ENCODE measurements at places on chromosomes 16 and 17.
A peak's percentile ranks its signal among the peaks of the same experiment; 100 is the strongest.

GRCh38 chr16:81956213-81956948 is 54.9 kb downstream of the SDR42E1 start:
- no peak for DNase-seq

DNA sequence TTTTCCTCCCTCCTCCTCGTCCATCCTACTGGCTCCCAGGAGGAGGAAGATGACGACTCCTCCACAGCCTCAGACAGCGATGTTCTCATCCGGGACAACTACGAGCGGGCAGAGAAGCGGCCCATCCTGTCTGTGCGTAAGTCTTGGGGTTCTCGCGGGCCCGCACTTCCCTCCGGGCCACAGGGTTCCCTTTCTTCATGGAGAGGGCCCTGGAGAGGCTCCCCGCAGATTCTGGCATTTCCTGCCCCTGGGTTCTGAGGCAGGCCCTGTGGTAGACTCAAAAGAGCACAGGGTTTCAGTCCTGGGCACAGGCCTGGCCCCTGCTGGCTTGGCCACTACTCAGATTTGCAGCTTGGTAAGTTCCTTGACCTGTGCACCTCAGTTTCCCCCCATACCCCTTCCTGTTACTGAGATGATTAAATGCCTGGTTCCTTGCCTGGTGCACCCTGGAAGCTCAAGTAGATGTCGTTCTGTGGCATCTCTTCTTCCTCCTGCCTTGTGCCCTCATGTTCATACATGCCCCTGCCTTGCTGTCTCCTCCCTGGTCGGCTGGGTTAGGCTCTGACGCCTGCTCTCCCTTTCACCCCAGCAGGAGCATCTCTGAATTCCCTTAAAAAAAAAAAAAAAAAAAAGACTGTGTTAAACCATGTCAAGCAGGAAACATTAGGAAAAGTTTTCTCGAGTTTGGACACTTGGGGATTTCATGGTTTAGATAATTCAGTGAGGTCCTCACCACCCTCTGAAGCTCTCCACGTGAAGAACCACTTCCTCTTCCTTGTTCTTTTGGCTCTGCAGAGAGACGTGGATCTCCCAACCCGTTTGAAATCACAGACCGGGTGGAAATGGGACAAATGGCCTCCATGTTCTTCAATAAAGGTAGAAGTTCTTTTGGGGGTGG is 14.3 kb upstream of the NAT9 start:
- DNase-seq, result no peak

DNA sequence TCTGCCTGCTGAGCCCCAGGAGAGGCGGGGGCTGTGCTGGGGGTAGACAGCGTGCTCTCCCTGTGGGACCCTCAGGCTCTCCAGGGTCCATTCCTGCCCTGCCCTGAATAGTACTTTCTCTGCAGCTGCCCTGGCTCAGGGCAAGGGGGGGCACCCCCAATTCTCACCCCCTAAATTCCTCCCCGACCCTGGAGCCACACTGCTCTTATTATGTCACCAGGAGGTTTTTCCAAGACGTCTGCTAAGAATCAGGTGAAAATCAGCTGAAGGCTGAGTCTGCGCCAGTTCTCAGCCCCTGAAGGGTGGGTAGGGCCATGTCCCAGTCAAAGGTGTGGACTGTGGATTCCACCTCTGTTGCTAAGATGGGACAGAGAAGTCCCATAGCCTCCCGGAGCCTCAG is 49.9 kb upstream of the MAP3K14 start:
- no peak for DNase-seq

- DNase-seq, result peak; percentile 84
These were observed 116.0 kb downstream of the SOCS1 start for GRCh38 chr16:11140098-11140375.

GRCh38 chr17:9206410-9206703 is 185.0 kb downstream of the NTN1 start:
- no peak for DNase-seq

DNA sequence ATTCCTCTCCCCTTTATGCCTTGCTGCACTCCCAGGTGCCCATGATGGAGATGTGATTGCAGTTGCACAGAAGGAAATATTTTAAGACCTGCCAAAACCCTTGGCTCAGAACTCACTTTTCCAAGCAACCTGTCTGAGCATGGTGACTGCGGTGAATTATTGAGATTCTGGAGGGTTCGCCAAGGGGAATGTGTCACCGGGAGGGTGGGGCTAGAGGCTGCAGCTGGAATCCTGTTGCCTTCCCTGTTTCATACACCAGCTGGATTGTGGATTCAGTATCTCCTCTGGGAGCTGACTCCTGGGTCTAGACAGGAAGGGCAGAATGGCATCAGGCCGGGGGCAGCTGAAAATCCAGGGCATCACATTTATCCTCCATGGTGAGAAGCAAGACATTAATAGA is 527.2 kb downstream of the TMEM114 start:
- DNase-seq, result no peak

DNA sequence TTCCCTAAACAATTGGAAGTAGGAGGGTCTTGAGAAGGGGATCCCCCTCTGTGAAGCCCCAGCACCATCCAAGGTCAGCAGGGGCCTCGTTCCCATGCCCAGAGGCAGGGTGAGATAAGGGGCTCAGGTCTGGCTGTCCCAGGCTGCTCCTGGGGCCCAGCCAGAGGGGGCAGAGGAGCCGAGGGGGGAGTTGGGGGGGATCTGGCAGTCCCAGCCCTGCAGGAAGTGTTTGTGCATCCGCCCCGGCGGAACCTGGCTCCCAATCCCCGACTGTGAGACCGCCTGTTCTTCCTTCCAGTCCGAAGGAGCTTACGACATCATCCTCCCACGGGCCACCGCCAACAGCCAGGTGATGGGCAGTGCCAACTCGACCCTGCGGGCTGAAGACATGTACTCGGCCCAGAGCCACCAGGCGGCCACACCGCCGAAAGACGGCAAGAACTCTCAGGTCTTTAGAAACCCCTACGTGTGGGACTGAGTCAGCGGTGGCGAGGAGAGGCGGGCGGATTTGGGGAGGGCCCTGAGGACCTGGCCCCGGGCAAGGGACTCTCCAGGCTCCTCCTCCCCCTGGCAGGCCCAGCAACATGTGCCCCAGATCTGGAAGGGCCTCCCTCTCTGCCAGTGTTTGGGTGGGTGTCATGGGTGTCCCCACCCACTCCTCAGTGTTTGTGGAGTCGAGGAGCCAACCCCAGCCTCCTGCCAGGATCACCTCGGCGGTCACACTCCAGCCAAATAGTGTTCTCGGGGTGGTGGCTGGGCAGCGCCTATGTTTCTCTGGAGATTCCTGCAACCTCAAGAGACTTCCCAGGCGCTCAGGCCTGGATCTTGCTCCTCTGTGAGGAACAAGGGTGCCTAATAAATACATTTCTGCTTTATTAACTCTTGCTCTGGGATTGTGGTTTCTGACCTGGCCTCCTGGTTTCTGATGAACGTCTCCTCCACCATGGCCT is 14.9 kb downstream of the GPRC5C start:
- DNase-seq, result peak; percentile 22

DNA sequence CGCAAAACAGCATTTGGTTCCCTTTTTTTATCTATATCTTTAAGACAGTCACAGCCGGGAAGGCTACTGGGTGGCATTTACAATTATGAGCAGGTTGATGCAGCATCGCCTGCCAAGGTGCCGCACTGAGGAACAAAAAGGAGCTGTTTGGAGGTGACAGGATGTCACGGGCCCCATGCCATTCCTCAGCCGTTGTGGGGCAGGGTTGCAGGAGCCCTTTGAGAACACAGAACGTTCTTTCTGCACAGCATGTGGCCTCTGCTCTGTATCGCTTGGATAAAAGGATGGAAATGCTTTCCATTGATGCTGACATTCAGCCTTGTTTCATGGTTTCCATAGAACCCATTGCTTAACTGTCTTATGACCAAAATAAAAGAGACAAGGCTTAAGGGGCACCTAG is 141.9 kb upstream of the CDH5 start:
- no peak for DNase-seq

GRCh38 chr17:2965621-2966595 is 97.5 kb downstream of the OR1D5 start:
- peak; percentile 62 for DNase-seq

DNA sequence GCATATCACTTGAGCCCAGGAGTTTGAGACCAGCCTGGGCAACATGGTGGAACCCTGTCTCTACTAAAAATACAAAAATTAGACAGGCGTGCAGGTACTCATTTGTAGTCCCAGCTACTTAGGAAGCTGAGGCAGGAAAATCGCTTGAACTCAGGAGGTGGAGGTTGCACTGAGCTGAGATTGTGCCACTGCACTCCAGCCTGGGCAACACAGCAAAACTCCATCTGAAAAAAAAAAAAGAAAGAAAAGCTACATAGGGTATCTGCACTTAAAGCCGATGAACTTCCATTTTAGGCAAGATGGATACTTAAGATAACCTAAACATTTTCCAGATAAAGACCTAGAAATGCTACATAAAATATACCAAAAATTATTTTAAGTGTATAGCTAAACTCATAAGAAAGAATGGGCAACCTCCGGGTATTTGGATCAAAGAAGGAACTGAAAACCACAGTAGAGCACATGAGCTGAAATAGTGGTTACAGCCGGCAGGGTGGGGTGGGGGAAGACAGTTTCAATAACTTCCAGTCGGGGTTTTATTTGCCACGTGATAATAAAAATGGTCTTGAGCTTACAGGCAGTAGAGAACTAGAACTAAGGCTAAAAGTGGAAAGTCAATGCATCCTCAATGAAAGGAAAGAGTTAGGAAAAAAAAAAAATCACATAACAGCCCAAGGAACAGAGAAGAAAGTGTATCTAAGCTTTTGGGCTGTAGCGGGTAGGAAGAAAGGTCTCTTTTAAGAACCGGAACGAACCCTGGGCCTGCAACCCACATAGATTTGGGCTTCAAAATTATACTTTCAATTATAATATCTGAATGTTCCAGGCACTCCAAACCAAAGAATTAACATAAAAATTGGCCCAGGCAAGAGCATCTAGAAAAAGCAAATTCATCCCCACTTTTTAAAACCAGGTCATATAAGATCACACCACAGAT is 53.1 kb downstream of the CFDP1 start:
- no peak for DNase-seq

DNA sequence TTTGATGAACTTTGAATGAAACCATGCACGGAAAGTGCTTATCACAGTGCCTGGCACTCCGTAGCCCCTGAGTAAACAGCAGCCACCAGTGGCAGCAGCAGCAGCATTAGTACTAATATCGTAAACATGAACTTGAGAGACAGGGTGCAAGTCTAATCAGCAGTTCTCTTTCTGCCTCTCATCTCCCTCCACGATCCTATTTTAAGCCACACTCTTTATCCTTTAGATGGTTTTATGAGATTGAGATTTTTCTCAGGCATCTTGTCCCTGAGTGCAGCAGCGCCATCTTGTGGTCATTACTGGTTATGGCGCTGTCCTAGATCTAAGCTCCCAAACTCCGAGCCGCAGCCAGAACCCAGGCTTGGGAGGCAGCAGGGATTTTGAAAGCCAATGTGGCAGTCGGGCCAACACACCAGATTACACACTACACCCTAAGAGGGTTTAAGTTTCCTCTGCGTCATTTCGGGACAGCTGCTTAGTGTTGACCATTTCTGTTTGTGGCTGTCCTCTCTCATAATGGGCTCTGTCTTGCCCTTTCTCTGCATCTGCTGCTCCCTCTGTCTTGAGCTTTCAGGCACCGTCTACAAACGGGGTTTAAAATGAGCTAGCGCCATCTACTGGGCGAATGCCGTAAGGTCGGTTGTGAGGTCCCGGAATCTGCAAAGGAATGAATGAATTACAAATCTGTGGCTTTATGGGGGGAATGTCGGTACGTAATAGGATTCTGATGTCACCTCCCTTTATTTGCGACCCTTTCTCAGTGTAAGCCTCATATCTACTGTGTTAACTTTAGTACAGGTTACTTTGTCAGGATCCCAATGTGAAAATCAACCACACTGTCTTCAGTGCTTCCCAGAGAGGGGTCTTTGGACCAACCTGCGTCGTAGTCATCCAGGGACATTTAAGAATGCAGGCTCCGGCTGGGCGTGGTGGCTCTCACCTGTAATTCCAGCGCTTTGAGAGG is 64.5 kb downstream of the CYLD start:
- DNase-seq, result peak; percentile 86

DNA sequence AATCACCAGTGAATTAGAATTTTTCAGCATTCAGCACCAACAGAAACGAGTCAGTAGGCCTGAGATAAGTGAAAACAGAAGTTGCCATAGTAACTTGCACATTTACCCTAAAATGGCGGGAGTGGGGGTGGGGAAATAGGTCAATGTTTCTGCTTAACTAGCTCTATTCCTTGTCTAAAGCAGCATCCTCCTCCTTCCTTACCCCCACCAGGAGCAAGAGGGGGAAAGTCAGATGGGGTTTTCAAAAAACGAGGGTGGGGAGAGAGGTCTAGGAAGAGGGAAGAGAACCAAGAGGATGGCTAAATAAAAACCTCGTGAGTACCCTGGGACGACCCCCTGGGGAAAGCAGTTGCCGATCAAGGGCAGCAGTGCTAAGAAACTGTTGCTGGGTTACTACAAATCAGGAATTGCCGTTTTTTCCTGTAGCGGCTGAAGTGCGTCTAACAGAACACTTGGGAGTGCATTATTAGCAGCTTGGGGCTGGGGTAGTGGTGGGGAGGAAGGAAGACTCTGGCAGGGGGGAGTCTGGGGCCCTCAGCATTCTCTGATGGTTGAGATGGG is 34.4 kb upstream of the MNT start:
- DNase-seq, result no peak

- no peak for DNase-seq
These were observed 15.6 kb downstream of the CTRL start for GRCh38 chr16:67915831-67916723.

- no peak for DNase-seq
These were observed 1.1 kb upstream of the UBE2I start for GRCh38 chr16:1308036-1308976.

DNA sequence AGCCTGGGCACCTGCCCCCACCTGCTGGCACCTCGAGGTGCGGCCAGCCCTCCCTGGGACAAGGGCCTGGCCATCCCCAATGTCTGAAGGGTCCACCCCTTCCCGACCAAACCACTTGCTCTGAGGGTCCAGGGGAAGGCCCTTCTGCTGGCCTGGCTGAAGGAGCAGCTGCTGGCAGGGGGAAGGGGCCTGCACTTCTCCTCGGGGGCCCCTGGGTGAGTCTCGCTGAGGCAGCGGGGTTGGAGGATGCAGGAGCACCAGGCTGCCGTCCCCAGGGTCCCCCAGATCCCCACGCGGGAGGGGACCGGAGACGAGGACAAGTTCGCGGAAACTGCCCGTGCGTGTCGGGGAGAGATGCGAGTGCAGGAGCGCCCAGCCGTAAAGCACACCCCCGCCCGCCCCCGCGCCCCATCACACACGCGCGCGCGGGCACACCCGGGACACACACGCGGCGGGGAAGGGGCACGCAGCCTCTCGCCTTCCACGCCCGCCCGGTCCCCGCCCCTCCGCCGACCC is 725 bp upstream of the CACNA1H start:
- DNase-seq, result no peak

GRCh38 chr16:5060073-5060641 is 5.6 kb downstream of the C16orf89 start:
- DNase-seq, result no peak

- peak; percentile 88 for DNase-seq
These were observed 1.8 kb downstream of the TMIGD1 start for GRCh38 chr17:30332057-30332542.

- DNase-seq, result peak; percentile 86
These were observed at the start of gene MCRIP2 for GRCh38 chr16:641326-642188. MCRIP2 (plus strand) TSS chr16:641828; CDS start chr16:641992, 164 bp downstream.
